ENCODE measurements at places on chromosomes 5 and 9. TPM values are rescaled to one million over a fixed set of nuclear protein-coding genes. Genes with fewer than 3 reads are reported as not detected.

The F2RL2 gene
- not detected for total RNA-seq

The PCDHA8 gene
- total RNA-seq = 0.07 TPM

The IGFBPL1 gene
- 0.24 TPM for total RNA-seq

- H3K27me3 ChIP-seq = no peaks in the 10 kb centered on the region
- no peak overlapping the region for H3K27ac ChIP-seq
- H3K4me3 ChIP-seq = no peak overlapping the region
- H3K36me3 ChIP-seq = no peaks in the 10 kb centered on the region
- DNase-seq = peak; percentile 7
- H3K4me1 ChIP-seq = peaks cover 27% of the 10 kb centered on the region
Observed at GRCh38 chr5:56405116-56405908, 172.2 kb upstream of the ANKRD55 start.

DNA sequence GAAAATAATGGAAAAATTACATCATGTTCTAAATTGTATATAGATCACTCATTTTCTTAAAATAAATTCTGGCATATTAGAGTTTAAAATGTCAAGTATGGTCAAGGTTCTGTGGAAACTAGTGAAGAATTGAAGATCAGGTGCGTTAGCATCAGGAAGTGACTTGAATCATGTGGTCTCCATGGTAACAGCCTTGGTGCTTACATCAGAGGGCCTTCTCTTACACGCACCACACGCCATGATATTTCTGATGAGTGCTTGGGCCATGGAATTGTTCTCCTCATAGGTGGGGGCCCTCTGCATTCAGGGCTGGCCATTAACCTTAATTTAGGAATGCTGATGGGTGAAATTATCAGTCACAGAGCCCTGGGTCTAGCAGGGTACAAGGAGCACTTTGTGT is 288.1 kb upstream of the EFNA5 start:
- no peak overlapping the region for H3K4me3 ChIP-seq
- H3K4me1 ChIP-seq = no peaks in the 10 kb centered on the region
- no peak for DNase-seq
- H3K36me3 ChIP-seq = no peaks in the 10 kb centered on the region

DNA sequence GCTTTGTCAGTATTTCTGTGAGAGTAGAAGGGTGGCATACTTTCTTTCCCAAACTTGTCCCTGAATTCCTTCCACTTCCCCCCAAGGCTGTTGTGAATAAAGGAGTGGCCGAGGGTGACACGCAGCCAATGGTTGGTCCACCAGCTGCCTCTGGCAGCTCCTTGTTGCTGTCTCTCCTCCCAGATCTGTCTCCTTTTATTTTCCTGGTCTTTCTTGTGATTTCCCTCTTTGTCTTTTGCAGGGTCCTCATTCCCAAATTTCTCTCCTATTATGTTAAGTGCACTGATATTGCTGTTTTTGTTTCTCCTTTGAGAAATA is 137.5 kb upstream of the HMHB1 start:
- H3K27ac ChIP-seq = no peak overlapping the region
- no peaks in the 10 kb centered on the region for H3K27me3 ChIP-seq
- no peak overlapping the region for H3K4me3 ChIP-seq
- no peak for DNase-seq
- no peaks in the 10 kb centered on the region for H3K36me3 ChIP-seq
